ENCODE measurements at places on chromosomes 7 and 10.

DNA sequence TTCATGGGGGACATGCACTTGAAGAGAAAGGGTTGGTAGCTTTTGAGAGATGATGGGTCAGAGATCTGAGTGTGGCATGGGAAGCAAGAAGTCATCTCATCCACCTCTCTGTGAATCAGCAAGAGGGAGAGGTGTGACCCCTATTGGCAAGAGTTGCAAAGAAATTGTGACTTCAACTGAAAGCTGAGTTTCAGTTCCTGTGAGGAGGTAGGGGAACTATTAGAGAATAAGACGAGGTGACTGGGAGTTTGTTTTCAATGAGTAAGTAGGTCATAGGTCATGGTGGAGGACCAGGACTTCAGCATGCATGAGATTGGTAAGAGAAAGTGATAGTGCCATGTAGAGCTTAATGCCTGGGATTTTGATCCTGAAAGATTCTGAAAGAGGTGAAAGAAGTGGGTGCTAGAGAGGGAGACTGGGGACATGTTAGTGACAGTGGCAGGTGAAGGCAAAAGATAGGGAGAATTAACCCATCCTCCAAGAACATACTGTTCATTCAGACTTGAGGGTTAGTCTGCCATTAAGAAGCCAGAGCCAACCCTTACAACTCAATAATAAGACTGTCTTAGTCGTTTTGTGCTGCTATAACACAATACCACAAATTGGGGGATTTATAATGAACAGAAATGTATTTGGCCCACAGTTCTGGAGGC is 75.5 kb upstream of the CAPZA2 start:
- DNase-seq = peak; percentile 22

DNA sequence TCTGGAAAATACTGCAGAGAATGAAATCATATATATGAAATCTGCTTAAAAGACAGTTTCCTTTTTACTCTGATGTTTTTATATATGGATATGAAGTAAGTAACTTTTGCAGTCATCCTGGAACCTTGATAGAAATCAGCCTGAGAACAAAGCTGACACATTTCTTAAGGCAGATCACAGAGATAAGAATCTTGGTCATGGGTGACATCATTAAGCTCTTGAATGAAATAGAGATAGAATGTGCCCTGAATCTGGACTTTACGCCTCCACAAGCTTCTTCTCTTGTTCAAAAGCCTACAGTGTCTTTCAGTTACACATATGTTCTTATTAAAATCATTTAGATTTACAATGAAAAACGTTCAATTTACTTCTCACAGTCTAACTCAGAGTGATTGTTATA is 319.1 kb upstream of the CNTNAP2 start:
- no peak for DNase-seq

GRCh38 chr7:31896925-31897324 is 173.3 kb downstream of the PDE1C start:
- DNase-seq = no peak

GRCh38 chr10:35136263-35136815 is 9.7 kb downstream of the CREM start:
- no peak for DNase-seq

DNA sequence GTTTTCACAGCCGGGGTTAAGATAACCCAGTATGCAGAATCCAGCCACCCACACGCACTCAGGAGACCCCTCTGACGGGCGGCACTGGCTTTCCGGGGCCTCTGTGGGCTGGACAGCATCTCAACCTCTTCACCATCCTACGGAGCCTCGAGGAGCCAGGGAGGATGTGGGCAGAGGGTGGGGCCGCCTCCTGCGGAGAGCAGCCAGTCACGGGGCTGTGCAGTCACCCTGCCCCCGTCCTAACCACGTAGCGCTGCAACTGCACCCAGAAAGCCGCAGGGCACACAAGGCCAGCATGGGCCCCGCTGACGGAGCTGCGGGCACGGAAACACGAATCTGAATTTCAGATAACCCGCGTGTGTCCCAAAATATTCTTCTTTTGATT is 270.3 kb downstream of the ELFN1 start:
- DNase-seq = no peak

DNA sequence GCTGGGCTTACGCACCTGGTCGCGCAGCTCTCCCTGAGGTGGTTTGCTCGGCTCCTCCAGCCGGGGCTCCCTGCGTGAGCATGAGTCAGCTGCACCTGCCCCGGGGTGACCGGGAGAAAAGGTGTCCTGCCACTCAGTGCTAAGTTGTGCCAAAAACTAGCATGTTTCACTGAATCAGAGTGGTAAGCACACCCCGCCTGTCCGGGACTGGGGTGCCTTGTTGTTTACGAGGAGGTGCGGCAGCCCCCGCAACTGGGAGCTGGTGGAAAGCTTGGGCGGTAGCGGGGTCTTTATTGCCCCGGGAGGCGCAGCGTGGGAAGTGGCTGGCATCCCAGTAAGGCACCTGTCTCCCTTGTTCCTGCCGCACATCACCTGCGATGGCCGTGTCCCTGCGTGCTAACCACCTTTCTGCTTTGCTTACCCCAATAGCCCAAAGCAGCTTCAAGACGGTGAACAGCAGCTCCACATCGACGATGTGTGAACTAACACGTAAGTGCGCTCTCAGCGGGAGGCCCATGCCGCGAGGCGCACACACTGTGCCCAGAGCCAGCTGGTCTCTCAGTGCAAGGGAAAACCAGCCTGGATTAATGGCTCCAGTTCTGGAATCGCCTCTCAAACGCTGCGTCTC is 506.6 kb upstream of the FOXK1 start:
- no peak for DNase-seq

- no peak for DNase-seq
Observed at GRCh38 chr10:107126512-107127065, 37.9 kb downstream of the SORCS1 start.

- DNase-seq = no peak
Observed at GRCh38 chr7:27249724-27250556, 7.3 kb downstream of the EVX1 start.

DNA sequence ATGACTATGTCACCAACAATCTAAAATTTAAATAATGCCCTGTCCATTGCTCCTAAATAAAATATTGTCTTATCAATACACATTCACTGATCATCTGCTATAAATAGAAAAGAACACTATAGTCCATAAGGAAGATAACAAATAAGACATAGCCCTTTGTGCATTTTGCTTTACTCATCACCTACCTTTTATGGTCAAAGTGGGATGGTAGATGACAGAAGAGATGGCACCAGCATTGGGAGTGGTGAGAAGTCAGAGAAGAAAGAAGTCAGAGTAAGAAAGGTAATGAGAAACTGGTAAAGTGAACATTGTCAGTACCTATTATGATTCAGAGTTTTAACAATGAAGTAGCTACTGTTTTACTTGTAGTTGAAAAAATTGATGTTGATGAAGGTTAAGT is 31.1 kb downstream of the SEMA3E start:
- no peak for DNase-seq

DNA sequence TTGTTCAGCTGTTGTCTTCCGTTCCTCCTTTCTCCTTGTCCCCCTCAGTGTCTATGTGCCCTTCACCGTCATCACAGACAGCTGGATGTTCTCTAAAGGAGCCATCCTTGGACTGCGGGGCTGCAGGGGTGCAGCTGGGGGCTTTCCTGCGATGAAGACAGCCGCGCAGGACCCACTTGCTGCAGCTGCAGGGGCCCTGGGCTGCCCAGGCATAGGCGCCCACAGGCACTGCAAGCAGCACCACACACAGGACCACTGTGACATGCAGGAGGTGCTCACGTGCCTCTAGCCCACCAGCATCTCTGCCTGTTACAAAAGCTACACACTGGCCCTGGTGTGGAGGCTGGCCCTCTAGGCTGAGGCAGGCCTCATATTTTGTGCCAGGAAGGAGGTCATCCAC is 3.4 kb downstream of the LRIT2 start:
- no peak for DNase-seq

GRCh38 chr7:77309714-77310220 is 106.4 kb downstream of the GSAP start:
- DNase-seq = no peak

DNA sequence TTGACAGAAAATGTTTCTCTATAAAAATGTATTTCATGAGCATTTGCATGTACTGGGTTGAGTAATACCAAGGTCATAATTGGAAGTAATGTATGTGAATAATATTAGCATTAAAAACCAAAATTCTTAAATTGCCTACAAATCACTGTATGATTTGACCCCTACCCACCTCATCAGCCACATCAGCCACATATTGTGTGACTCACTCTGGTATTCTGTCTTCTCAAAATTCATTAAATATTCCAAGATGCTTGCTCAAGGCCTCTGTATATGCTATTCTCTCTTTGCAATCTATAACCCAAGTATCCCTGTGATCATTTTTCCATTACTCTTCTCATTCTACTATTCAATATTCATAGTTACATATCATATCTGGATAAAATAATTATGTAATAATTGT is 21.4 kb downstream of the POT1 start:
- DNase-seq = no peak

DNA sequence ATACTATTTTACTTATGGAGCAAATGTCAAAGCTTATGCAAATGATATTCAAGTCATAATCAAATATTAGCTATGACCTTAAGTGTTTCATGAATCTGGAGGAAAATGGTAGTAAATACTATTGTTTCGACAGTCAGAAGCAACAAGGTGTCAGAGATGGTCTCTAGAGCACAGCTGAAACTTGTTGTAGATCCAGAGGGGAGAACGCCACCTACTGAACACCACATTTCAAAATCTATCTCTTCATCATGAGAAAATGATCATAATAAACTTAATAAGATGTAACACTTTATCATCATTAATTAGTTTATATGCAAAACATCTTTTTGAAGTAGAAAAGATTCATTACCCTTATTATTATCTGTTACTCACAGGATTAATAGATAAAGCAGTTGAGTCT is 418.7 kb downstream of the GATA3 start:
- no peak for DNase-seq

- no peak for DNase-seq
Observed at GRCh38 chr7:13821152-13821787, 168.2 kb downstream of the ETV1 start.

DNA sequence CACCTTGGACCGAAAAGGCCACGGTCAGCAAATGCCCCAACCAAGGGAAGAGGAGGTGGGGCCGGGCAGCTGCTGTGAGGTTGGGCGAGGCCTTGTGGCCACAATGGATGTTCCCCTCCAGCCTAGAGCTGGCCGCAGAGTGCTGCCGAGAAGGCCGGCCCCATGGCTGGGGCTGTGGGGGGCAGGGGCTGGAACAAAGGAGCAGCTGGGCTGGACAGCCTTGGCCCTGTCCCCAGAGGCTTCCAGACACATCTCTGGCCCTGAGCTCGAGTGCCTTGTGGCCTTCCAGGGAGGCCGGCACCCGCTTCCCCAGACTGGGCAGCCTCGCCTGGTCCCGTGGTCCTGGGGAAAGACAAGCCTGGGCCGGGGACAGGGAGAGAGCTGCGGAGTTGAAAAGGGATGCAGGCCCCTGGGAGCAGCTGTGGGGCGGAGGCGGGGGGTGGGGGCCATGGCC is 88.0 kb downstream of the PDGFA start:
- DNase-seq = no peak

GRCh38 chr7:906776-907157 is 30.4 kb downstream of the GET4 start:
- no peak for DNase-seq

DNA sequence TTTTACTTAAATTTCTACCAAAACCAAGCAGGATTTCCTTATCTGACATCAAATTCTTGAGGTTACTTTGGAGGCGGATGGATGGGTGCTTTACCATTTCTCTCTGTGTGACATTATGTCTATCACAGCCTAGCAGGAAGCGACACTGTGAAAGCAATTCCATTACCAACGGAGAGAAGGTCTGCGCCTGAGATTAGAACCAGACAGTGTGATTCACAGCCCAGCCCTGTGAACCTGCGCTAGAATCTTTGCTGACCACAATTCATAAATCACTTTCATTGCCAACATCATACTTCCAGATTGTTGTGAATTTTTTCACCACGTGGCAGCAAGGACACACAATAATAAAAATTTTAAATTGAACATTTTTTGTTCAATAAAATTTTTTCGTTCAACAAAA is 126.5 kb downstream of the CUBN start:
- no peak for DNase-seq

GRCh38 chr7:5388905-5389433 is 34.7 kb downstream of the TNRC18 start:
- DNase-seq = no peak

- no peak for DNase-seq
Observed at GRCh38 chr10:101020427-101021075, 10.4 kb downstream of the PDZD7 start.

DNA sequence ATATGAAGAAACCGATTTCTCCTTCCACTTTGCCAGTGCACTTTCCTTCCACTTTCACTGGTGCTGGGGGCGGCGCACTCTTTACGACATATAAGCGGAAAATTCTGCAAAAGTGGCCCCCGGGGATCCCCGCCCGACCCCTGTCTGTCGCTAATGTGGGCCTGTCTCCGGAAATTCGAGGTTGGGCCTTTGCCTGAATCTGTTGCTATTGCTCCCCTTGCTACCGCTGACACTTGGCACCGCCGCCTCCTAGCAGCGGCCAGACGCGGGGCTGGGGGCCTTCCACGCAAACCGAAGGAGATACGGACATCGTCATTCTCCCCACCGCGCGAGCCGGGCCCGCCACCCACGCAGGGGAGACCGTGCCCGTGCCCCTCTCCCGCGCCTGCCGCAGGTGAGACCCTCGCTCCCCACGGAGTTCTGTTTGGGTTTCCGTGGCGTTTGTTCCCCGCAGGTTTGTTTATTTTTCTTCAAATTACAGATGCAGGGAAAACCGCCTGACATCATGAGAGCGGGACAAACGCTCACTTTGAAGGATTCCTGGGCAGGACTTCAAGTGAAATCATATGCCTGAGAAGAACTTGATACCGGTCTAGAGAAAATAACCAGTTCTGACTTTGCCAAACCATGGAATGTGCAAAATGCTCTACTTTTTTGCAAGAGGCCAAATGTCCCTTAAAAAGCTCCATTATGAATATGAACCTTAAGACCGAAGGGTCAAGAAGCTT is 5.0 kb downstream of the TWIST1 start:
- no peak for DNase-seq

DNA sequence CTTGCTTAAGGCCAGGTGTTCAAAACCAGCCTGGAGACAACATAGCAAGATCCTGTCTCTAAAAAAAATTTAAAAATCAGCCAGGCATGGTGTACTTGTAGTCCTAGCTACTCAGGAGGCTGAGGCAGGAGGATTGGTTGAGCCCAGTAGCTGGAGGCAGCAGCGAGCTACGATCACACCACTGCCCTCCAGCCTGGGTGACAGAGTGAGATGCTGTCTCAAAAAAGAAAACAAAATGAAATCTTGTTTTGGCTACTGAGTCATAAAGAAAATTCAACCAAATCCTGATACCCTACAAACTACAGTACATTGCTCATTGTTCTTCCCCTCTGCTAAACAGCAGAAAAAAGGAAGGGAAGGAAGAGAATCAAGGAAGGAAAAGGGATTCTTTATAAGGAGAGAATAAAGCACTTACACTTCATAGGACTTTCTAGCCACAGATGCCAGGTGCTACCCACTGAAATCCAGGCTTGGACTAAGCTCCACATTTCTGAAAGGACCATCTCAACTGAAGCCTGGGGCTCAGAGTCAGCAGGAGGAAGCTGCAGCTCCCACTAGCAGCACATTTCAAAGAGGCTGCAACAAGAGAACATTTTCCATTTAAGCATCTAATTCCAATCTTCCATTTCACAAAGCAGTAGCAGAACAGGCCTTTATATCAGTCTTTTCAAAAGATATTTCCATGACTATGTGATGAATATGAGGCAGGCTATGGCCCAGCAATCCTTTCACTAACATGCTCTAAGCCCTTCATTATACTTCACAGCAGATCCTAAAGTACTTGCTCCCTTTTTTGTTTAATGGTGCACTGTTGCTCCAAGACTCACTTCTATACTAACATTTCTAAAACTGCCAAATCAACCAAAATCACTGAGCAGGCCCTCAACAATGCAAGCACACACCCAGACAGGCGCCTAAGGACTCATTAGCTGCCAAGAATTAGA is 13.5 kb downstream of the TNPO3 start:
- no peak for DNase-seq

- DNase-seq = no peak
Observed at GRCh38 chr10:101229266-101230182, at the start of gene LBX1. LBX1 (minus strand) TSS chr10:101229463; CDS start chr10:101228815, 648 bp downstream.

All from NCI-H748 treated with DMSO at 0.1 percent for 48 hours (cell line).